ENCODE measurements at places on chromosomes 5 and 9. TPM values are rescaled to one million over a fixed set of nuclear protein-coding genes. Genes with fewer than 3 reads are reported as not detected.

DNA sequence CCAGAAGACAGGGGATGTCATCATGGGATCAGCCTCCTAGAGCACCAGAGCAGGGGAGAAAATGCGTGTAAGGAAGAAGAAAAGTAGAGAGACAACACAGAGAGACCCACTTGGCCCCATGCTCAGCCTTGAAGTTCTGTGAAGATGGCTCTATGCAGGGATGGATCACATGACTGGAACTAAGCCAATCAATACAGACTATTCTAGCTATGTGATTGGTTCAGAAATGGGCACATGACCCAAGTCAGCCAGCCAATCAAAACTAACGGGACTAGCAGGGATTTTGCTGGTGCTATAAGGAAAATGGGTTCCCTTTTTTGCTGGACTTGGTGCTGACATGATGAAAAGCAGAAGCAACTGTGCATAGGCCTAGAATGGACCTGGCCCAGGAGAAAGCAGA lies 173.0 kb upstream of the TBC1D2 start:
- DNase-seq = no peak
- H3K27me3 ChIP-seq = no peaks in the 10 kb centered on the region
- no peak overlapping the region for H3K4me3 ChIP-seq
- H3K4me1 ChIP-seq = 0 out of 2 replicates have a peak, but pooled peaks cover 3% of the 10 kb centered on the region
- H3K36me3 ChIP-seq = no peaks in the 10 kb centered on the region
- no peak overlapping the region for H3K27ac ChIP-seq

DNA sequence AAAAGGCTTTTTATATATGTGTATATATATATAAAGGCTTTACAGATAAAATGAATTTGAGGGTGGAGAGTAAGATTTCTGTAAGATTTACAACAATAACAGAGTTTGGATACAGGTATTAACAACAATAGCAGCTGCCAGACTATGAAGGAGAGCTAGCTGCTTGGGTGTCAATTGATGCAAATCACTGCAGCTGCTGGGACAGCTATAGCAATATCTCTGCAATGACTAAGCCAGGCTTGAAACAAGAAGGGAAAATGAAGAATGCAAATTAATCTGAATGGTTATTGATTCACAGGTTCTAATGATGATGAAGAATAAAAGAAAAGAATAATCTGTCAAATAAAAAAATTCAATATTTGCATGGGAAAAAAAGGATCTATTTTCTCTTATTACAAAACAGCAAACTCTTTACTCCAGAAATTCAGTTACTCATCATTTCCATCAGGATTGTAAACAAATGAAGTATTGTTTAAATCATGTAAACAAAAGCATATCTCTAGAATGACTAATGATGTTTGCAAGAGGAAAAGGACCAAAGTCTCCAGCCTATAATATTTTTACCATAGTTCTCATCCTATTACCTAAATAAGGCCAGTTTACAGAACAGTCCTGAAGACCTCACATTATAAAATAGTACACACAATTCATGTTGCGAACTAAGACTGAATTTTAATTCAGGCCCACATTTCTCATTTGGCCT lies 219.0 kb downstream of the HTR1A start:
- H3K36me3 ChIP-seq = no peaks in the 10 kb centered on the region
- no peak for DNase-seq
- no peak overlapping the region for H3K4me3 ChIP-seq

DNA sequence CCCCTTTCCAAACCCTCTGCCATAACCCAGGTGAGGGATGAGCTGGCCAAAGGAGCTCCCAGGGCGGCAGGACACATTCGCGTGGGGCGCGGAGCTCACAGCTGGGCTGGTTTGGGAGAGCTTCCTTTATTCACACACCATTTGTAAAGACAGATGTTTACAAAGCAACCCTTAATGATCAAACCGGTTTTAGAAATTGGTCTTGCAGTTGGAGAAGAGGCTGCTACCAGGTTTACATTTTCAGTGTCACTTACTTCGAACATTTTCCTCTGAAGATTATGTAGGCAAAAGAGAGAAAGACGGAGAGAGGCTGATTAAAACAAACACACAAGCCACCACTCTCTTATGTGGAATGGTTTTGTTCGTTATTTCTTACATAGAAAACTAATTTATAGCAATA lies 648.7 kb downstream of the IRX1 start:
- no peak overlapping the region for H3K27ac ChIP-seq
- DNase-seq = no peak
- H3K27me3 ChIP-seq = no peaks in the 10 kb centered on the region
- H3K36me3 ChIP-seq = no peaks in the 10 kb centered on the region
- H3K4me1 ChIP-seq = no peaks in the 10 kb centered on the region

The MYORG gene
- 37.3 TPM for total RNA-seq

The DBH gene
- total RNA-seq = not detected

The SLC6A19 gene
- total RNA-seq = 0.29 TPM

The OLFM1 gene
- total RNA-seq = not detected

DNA sequence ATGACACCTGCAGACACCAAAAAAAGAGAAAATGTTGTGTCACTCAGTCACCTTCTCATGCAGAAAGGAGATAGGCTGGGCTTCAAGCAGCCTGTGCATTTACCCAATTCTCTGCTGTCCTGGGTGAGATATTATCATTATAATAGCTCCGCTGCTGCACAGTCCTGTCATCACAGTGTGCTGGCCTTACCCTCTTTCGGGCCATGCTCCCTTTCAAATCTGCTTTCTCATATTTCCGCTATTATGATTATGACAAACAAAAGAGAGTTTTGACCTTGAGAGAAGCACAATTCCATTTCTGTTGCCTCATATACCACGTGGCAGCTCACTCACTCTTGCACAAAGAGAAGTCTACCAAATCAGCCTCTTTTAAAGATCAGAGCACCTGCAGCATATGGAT lies 1350.1 kb upstream of the ACO1 start:
- no peak overlapping the region for H3K4me3 ChIP-seq
- no peaks in the 10 kb centered on the region for H3K36me3 ChIP-seq
- H3K27me3 ChIP-seq = no peaks in the 10 kb centered on the region
- 0 out of 2 replicates have a peak, but pooled peaks cover 4% of the 10 kb centered on the region for H3K4me1 ChIP-seq
- no peak for DNase-seq

DNA sequence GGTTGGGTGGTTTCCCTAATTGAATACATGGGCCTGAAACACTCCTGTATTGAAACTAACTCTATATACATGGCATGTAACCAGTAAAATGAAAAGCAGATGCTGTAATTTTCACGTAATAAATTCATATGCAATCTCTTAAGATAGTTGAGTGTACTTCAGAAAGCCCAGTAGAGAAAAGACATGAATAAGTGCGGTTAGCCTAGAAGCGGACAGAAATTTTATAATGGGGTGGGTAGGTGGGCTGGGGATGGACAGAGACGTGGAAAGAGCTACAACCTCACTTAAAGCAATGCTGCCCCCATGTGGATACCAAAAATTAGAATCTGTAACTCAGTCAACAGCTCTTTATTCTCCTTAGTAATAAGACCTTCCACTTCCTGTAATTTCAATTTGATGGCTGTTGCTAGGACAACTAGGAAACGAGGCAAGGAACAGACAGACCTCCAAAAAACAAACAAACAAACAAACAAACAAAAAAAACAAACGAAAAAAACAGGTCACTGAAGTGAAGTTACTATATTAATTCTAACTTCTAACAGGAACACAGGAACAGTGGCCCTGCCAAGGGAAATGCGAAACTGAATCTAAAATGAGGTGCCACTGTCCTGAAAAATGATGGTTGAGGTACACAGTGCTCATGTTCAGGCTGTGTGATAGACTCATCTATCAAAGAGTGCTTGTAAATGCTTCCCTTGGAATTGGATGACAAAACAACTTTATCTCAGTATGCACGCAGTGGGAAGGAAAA lies 103.4 kb upstream of the GNA14 start:
- H3K4me3 ChIP-seq = no peak overlapping the region
- no peaks in the 10 kb centered on the region for H3K27me3 ChIP-seq
- no peak overlapping the region for H3K27ac ChIP-seq
- H3K36me3 ChIP-seq = no peaks in the 10 kb centered on the region
- no peak for DNase-seq

- 0 out of 2 replicates have a peak, but pooled peaks cover 8% of the 10 kb centered on the region for H3K4me1 ChIP-seq
- DNase-seq = no peak
- no peak overlapping the region for H3K4me3 ChIP-seq
- H3K27me3 ChIP-seq = no peaks in the 10 kb centered on the region
- no peak overlapping the region for H3K27ac ChIP-seq
- H3K36me3 ChIP-seq = no peaks in the 10 kb centered on the region
Measured at GRCh38 chr5:147560718-147561331, 51.0 kb upstream of the DPYSL3 start.

DNA sequence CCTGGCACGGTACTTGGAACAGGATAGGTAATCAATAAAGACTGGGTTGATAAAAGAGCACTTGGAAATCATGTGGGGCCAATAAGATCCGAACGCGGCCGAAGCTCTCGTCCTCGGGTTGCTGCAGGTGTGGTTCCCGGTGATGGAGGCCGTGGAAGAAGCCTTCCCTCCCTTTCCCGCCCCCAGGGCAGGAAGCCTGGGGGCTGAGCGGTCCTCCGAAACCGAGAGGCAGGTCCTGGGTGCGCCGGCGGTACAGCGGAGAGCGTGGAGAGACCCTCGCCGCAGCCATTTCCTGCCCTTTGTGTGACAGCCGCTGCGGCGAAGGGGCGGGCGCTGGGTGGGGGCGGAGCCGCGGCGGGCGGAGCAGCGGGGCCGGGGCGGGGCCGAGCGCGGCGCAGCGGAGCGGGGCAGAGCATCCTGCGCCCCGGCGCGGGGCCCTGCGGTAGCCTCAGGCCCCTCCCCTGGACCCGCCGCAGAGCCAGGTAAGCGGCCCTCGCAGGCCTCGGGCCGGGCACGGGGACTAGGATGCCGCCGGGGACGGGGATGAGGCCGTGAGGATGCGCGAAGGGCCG lies at the start of gene CYFIP2:
Gene CYFIP2 (plus strand): TSS at position 410 of the 572 bp plus-strand sequence. CDS start 19,239 bp downstream, outside the sequence.
- no peaks in the 10 kb centered on the region for H3K36me3 ChIP-seq
- H3K4me3 ChIP-seq = peak within 1 kb of the TSS; percentile 64
- no peaks in the 10 kb centered on the region for H3K27me3 ChIP-seq
- DNase-seq = peak; percentile 66

GRCh38 chr5:134451936-134452505 lies 40.3 kb upstream of the CDKN2AIPNL start:
- H3K36me3 ChIP-seq = no peaks in the 10 kb centered on the region
- H3K27me3 ChIP-seq = no peaks in the 10 kb centered on the region
- no peak for DNase-seq
- peaks cover 23% of the 10 kb centered on the region for H3K4me1 ChIP-seq
- H3K27ac ChIP-seq = no peak overlapping the region

- H3K4me1 ChIP-seq = peaks cover 7% of the 10 kb centered on the region
- peak; percentile 79 for DNase-seq
- H3K27me3 ChIP-seq = no peaks in the 10 kb centered on the region
- peak overlapping the region; percentile 75 for H3K4me3 ChIP-seq
Measured at GRCh38 chr9:137085920-137086530, 760 bp upstream of the MAN1B1 start.

- H3K27me3 ChIP-seq = no peaks in the 10 kb centered on the region
- no peak for DNase-seq
Measured at GRCh38 chr5:41793141-41793770, 77.0 kb downstream of the OXCT1 start.

GRCh38 chr9:34179213-34180136 lies 632 bp downstream of the UBAP1 start:
- no peaks in the 10 kb centered on the region for H3K27me3 ChIP-seq
- peak overlapping the region; percentile 69 for H3K4me3 ChIP-seq
- H3K27ac ChIP-seq = peak overlapping the region; percentile 98

- H3K36me3 ChIP-seq = no peaks in the 10 kb centered on the region
- DNase-seq = no peak
- H3K4me3 ChIP-seq = no peak overlapping the region
- H3K27ac ChIP-seq = no peak overlapping the region
- H3K27me3 ChIP-seq = no peaks in the 10 kb centered on the region
Measured at GRCh38 chr9:94719878-94720277, 6.6 kb upstream of the AOPEP start.

Data from Caco-2 (cell line).